ENCODE measurements at places on chromosomes 13 and 19.

GRCh38 chr13:31168736-31169135 is 7.0 kb upstream of the HSPH1 start:
- no peak for DNase-seq

GRCh38 chr19:35045667-35046300 is 4.3 kb downstream of the HPN start:
- DNase-seq = peak; percentile 25

DNA sequence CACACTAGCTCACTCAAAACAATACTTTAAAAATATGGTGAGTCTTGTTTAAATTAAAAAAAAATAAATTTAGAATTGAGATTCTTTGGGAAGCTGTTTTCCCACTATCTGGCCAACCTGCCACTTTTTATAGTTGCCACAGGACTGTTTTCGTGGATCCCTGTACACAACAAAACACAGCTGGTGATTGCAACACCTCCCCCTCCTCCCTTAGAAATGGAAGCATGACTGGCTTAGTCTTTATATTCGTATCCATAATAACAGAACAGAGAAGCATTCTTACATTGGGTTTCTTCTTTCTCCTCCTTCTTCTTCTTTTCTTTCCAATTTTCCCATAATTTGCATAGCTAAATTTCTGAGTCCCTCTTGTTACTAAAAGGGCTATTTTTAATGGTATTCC is 79.5 kb upstream of the GJB6 start:
- DNase-seq = no peak

GRCh38 chr13:84865783-84866221 is 933.4 kb downstream of the SLITRK6 start:
- DNase-seq = no peak

DNA sequence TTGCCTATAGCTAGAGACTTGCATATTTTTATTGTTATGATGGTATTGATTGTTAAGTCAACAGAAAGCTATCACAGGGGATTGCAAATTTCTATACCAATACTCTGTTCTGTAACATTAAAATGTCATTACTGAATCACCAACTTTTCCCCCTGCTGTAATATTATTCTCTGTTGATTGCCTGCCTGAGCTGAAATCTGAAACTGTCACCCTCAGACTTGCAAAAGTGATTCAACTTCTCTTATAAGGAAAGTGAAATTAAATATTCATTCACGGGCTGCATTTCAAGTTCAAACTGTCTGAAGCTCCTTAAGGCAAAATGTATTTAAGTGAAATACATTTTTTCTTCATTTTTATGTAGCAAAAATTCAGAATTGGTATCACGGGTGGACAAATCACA is 723.2 kb downstream of the PCDH9 start:
- DNase-seq = peak; percentile 10

DNA sequence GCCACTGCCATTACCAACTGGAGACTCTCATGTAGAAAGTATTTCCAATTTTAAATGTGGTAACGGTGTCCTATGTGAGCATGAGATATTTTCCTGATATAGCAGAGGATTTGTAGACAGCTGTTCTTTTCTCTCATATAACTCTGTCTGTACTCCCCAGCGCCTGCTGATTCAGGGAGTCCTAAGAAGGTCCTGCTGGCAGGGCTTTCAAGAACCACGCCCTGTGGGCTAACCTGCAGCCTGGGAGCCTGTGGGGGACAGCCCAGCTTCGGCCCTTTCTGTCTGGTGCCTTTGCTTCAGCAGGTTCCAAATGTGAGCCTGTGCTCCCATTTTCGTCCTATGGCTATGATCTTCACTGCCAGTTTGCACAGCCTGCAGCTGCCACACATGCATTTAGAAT is 316.8 kb downstream of the ATP8A2 start:
- DNase-seq = no peak

GRCh38 chr19:7697721-7698287 is 4.1 kb downstream of the FCER2 start:
- no peak for DNase-seq

GRCh38 chr13:106714271-106714982 is 146.5 kb upstream of the ARGLU1 start:
- DNase-seq = no peak

GRCh38 chr19:14550201-14550754 is 20.9 kb downstream of the TECR start:
- no peak for DNase-seq

DNA sequence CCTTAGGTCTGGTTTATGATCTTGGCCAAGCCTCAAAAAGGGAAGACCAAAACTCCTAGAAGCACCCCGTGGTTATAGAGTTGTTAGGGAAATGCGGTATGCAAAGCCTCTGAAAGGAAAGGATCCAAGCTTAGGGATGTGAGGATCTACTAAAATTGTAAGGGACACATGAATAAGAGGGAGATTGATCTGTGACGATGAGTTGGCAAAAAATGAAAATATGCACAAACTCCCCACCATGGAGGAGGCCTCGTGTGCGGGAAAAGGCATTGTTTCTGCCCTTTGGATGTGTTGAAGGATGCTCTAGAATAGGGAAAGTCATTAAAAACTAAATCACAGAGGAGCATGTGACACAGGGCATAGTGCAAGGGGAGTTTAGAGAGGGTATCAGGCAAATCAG is 88.7 kb upstream of the UBL3 start:
- no peak for DNase-seq

DNA sequence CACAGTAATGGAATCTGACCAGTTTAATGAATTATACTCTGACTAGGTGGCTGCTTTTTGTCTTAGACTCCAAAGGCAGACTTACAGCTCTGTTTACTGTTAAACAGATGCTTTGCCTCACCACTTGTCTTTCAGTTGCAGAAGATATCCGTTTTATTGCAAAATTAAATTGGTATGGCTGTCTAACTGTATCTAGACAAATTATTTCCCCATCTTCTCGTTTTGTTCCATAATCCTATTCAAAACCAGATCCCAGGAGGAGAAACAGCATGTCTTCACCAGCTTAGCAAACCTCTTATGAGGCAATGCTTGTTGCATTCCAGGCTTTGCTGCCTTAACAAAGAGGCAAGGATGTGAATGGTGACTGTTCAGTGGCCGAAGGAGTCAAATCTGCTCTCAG is 215.6 kb downstream of the TDRD3 start:
- DNase-seq = no peak

DNA sequence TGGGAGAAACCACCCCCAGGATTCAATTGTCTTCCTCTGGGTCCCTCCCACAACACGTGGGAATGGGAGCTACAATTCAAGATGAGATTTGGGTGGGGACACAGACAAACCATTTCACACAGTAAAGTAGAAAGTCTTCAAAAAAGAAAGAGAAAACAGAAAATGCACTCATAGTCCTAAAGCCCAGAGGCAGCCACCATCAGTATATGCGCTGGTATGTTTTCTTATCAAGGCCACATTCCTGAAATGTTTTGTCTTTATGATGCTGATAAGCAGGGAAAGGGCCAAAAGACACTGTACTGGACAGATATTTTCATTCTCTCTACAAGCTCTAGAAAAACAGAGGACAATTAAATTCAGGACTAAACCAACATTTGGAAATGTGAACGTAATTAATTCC is 375.8 kb upstream of the TSHZ3 start:
- DNase-seq = no peak

- no peak for DNase-seq
Measured at GRCh38 chr13:20658451-20659040, 45.0 kb upstream of the IL17D start.

DNA sequence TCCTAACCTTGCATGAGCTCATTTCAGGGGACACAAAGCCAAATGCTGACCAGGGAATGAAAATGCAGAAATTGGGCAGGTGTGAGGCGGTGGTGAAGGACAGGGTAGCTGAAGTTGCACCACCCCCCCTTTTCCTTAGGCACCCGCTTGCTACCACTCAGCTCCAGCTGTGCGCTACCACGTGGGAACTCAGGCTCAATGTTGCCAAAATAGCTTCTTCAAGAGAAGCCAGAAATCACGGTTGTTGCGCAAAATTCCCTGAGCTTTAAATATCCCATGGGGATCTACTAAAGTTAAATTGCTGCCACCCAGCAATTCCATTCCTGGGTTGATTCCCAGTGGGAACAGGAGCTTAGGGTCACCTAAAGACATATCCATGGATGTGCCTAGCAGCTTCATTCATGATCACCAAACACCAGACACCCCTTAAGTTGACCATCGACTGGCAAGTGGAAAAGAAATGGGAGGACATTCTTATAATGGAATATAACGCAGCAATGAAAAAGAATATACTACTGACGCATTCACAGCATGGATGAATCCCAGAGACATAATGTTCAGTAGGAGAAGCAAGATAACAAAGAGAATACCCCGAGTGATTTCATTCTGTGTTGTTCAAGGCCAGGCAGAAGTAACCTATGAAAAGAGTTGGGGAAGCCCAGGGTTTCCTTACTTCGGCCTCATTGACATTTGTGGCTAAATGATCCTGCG is 12.8 kb upstream of the ADGRL1 start:
- DNase-seq = no peak

DNA sequence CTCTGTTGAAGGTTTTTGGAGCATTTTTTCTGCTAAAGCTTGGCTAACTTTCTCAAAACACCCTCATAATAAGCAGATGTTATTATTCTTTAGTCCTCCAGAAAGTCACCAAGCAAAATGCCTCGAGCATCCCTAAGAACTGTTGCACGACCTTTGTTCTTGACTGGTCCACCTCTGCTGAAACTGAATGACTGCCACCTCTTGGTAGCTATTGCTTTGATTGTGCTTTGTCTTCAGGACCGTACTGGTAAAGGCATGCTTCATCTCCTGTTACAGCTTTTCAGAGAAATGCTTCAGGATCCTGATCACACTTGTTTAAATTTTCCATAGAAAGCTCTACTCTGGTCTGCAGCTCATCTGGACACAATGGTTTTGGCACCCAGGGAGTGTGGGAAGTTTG is 254.8 kb downstream of the DCT start:
- DNase-seq = no peak

GRCh38 chr13:22077205-22077683 is 406.4 kb downstream of the FGF9 start:
- no peak for DNase-seq

- DNase-seq = peak; percentile 8
Measured at GRCh38 chr19:54208784-54209057, 8.1 kb downstream of the RPS9 start.

GRCh38 chr19:50331221-50331993 is 2.2 kb upstream of the KCNC3 start:
- DNase-seq = no peak

GRCh38 chr13:43124490-43124889 is 101.1 kb downstream of the DNAJC15 start:
- DNase-seq = no peak

GRCh38 chr19:50458396-50459066 is 17.8 kb upstream of the EMC10 start:
- DNase-seq = peak; percentile 23

GRCh38 chr13:103246581-103247200 is 180.5 kb upstream of the SLC10A2 start:
- peak; percentile 2 for DNase-seq

DNA sequence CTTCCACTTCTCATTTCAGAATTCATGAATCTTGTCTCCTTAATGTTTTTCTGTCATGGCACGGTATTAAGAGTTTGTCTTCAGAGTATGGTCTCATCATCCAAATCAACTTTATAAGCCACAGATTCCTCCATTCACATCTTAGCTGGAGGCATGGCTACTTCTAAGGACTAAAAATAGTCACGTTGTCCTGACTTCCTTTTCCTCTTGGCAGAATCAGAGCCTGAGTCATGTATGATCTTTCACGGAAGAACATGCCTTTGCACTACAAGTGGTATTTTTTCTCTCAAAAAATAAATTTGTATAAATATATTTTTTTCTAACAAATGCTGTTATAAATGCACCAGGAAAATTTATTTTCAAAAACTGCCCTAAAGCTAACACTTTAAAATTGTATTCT is 71.4 kb downstream of the ALOX5AP start:
- DNase-seq = peak; percentile 77

GRCh38 chr13:94816256-94816655 is 103.9 kb upstream of the SOX21 start:
- no peak for DNase-seq

DNA sequence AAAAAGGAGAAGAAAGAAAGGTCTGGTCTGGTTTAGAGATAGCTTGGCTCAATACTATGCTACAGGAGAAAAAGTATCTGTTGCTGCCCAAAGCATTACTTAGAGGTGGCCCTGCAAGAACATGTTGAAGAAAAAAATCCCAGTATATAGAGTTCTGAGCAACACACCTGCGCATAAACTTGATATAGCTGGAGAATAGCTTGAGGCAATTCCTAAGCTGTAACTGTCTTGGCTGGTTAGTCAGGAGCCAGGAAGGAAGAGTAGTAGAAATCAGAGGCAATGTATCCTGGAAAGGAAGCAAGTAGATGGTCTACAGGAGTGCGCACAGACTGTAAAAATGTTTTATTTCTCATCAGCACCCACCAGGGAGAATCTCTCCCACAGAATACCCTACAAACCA is 209.7 kb downstream of the SLITRK1 start:
- DNase-seq = no peak

GRCh38 chr19:47848823-47849473 is 10.1 kb upstream of the TPRX2 start:
- DNase-seq = no peak

DNA sequence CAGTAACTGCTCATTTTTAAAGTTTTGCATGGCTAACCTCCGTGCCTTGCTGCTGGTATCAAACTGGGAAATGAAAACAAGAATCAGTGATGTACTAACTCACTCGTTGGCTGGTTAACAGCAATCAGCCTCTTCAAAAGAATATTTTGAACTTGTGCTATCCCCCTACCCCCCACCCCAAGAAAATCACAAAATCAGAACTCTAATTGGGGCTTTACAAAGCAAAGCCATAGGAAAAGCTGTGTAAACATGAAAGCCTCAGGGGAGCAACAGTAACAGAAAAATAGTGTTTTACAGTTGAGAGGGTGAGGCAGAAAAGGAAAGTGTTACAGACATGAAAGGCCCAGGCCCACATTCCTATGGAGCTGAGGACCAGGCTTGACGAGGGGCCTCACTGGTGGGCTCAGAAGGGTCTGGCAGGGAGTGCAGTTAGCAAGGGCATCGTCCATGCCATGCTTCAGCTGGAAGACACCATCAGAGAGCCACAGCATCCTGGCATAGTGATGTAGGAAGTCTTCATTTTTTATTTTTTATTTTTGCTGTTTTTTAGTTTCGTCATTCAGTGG is 217.6 kb downstream of the PCCA start:
- no peak for DNase-seq

DNA sequence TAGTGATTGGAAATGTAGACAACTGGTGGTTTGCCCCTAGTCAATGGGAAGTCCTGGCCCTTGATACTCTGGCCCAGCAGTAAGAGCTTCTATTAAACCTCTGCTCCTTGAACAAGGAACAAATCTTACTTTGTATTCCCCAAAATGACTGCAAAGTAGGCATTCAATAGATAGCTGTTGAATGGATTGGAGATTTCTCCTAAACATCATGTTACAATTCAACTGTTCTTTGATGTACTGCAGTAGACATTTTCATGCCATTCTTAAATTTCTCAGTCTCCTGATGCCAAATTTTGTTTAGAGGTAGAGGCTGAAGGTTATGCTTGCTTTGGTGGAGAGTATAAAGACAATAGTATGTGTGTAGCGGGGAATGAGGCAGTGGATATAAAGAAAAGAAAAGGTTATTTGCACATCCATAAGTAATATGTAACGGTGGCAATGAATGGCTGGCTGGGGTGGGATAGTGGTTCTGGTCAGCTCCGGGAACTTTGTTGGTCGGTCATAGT is 12.8 kb downstream of the MIR17HG start:
- no peak for DNase-seq

GRCh38 chr19:29290853-29291252 is 77.9 kb upstream of the UQCRFS1 start:
- DNase-seq = no peak

All from fibroblast of skin of abdomen (primary cell).